ENCODE measurements at places on chromosomes 4 and X.

GRCh38 chrX:16239211-16239610, 71.9 kb downstream of the MAGEB17 start:
- DNase-seq, result no peak

DNA sequence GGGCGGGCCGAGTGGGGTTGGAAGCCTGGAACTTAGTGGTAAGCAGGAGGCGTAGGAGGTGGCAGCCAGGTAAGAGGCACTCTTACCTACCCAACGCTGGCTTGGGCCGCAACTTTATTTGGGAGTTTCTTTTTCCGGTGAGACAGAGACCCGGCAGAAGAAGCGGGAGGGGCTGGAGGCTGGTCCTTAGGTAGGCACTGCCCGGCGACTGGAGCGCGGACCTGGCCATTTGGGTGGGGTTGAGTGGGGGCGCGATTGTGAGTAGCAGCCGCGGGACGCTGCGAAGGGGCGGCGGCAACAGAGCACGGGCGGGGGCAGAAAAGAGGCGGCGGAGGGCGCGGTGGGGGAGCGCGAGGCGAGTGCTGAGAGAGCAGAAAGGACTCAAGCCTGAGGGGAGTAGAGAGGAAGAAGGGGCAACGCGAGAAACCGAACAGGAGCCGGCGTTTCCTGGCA, 334 bp upstream of the POU4F2 start:
- DNase-seq, result no peak

GRCh38 chrX:133546441-133546840, 131.2 kb upstream of the GPC4 start:
- DNase-seq, result no peak

DNA sequence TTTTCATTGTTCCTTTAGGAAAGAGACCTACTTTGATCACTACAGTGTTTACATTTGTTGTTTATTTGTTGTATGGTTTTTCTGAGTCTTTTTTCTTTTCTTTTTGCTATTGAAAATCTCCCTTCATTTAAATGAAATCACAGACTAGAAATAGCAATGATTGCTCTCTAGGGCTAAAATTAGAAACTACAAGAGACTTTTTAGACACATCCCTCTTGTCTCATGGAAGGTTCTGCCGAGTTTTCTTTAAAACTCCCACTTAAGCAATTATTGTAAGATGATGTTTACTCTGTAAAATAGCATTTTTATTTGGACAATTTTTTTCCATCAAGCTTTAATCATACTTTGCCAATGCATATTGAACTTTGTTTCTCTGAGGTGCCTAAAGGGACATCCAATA, 136.6 kb downstream of the PALLD start:
- no peak for DNase-seq

GRCh38 chr4:150855981-150856510, 159.0 kb downstream of the LRBA start:
- no peak for DNase-seq

DNA sequence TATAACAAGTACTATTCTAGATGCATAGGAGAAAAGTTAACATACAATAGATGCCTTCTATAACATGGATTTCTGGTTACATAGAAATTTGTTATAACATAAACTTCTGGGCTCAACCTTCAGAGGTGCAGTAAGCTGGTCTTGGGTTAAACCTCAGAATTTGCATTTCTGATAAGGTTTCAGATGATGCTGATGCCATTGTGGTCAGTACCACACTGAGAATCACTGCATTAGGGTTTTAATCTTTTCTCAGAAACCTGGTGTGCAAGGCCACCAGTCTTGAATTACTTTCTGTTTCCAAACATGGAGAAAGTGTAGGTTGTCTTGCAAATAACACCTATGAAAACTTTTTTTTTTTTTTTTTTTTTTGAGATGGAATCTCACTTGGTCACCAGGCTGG, 146.2 kb downstream of the SPOCK3 start:
- no peak for DNase-seq

GRCh38 chr4:119046263-119046662, 89.4 kb upstream of the MYOZ2 start:
- no peak for DNase-seq

- no peak for DNase-seq
Observed at GRCh38 chr4:107279733-107280132, 243.6 kb upstream of the DKK2 start.

- DNase-seq, result no peak
Observed at GRCh38 chrX:129310000-129310399, 213.3 kb downstream of the SMARCA1 start.

Data from vagina (tissue), 2 donors.